Activated CD4-positive, alpha-beta T cell treated with anti-CD3 and anti-CD28 coated beads for 24 hours (primary cell): ENCODE measurements at places on chromosomes 7 and 10.

- no peak for DNase-seq
These were observed 115.4 kb upstream of the ACBD5 start for GRCh38 chr10:27355918-27356573.

DNA sequence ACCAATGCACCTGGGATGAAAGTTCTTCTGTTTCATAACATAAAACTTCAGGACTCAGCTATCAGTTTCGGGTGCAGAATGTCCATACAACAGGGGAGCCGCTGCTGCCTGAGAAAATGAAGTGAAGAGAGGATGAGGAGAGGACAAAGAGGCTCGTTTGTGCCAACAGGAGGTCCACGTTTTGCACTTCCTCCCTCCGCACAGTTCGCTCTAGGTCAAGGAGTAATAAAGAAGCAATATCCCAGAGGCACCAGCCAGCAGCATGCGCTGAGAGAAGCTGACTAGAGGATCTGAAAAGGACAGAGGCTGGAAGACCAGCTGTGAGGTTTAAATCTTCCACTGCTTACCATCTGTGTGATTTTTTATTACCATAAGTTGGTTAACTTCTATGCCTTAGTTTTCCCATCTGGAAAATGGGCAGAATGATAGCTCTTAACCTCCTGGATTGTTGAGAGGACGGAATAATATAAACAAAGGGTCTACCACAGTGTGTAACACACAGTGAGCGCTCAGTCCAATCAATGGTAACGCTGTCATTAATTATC, 709 bp downstream of the GPAM start:
- DNase-seq, result no peak

GRCh38 chr7:82838314-82838713, 324.4 kb downstream of the PCLO start:
- no peak for DNase-seq

GRCh38 chr10:132687893-132688579, 97.9 kb downstream of the NKX6-2 start:
- DNase-seq, result no peak

- DNase-seq, result no peak
These were observed 1139.4 kb downstream of the XPNPEP1 start for GRCh38 chr10:108783897-108784296.

- no peak for DNase-seq
These were observed 598 bp upstream of the AMZ1 start for GRCh38 chr7:2687338-2687869.

DNA sequence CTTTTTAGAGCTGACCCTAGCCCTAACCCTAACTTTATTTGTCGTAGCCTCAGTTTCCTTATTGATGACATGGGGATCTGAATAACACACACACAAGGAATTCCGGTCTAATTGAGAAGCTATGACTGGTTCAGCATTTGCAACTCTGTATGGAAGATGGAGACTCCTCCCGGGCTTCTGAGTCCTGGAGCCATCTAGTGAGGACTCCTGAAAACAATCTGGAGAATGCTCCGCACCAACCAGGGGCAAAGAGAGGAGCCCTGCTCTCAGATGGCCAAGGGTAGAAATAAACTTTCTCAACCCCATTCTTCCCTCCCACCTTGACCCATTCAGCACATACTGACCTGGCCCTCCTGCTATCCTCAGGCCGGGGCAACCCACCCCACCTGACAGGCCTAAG, 26.4 kb downstream of the MBL2 start:
- DNase-seq, result no peak

DNA sequence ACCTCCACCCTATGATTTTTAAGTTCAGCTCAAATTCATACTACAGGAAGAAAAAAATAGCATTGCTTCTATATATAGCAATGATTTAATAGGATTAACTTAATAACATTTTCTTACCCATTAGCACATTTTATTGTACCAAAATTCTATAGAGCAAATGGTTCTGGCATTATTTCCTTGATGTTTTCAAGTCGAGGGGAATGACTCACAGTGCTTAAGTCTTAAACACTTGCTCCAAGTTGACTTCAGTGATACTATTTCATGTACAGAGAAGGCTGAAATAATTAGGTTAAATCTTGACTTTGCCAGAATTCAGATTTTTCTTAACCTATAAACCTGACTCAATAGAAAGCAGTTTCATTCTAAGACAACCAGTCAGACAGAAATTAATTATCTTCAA, 1133.8 kb downstream of the SORCS3 start:
- no peak for DNase-seq

DNA sequence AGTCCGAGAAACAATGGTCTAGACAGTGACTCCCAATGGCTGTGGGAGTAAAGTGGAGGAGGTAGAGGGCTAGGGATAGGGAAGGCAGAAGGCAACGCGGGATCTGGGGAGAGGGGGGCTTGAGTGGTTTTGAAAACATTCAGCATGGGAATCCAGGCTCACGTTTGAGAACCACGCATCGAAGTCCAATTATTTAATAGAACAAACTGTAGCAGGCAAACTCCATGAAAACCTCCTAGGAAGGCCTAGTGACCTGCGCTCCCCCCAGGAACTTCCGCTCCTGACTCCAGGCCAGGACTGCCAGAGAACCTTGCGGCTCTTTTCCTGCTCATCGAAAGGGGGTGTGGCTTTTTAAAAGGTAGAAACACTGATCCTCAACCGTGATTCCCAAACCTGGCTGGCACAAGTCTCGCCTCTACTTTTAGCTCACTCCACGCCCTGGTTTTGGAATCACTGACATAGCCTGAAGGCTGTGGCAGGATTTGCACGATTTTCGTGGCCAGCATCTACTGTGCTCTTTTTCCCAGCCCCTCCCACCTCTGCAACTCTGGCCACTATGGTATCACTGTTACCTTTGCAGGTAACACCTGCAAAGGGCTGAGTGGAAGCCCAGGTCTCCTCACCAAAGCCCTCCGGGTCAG, 43.4 kb downstream of the MYOF start:
- DNase-seq, result no peak

DNA sequence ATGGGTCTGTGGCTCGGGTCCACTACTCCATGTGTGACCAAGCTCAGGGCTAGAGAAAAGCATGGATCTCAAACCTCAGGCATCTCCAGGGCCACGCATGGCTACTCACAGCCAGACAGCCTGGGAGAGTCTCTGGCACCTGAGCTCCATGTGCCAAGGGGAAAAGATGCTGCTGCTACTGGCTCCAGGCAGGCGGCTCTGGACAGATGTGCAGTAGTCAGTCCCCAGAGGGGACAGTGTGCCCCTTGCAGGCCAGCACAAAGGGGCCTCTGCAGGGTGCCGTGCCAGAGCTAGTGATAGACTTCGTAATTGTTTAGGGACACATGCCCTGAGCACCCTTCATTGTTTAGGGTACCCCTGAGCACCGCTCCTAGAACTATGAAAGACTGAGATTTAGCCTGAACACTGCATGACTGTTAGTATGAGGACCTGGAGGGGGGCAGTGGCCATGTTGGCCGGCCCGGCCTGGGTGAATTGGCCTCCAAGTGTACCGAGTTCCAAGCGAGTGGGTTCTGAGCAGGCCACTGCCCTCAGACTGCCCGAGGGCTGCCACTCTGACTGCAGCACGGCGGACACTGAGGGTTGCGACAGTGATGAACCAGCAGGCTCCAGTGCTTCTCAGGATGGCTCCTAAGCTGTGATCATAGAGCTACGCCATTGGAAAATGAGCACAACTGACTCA, 80.7 kb downstream of the TCERG1L start:
- DNase-seq, result no peak

DNA sequence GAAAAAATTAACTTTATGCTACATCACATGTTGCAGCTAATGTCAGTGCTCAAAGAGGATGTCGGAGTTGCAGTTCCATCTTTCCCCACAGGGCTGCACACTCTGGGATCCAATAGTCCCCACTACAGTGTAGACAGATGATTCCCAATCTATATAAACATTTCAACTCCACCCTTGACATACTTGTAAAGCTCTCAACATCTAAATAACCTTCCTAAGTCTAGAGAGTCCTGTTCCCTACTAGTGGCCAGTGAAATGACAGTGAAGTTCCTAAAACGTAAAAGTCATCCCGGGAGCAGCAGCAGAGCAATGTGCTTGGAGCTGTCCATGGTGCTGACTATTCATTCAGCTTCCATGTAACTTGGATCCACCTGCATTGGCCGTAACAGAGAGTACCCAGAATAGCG, 145.1 kb downstream of the GRM8 start:
- no peak for DNase-seq

- no peak for DNase-seq
These were observed 115.7 kb downstream of the TPK1 start for GRCh38 chr7:144720149-144720548.

DNA sequence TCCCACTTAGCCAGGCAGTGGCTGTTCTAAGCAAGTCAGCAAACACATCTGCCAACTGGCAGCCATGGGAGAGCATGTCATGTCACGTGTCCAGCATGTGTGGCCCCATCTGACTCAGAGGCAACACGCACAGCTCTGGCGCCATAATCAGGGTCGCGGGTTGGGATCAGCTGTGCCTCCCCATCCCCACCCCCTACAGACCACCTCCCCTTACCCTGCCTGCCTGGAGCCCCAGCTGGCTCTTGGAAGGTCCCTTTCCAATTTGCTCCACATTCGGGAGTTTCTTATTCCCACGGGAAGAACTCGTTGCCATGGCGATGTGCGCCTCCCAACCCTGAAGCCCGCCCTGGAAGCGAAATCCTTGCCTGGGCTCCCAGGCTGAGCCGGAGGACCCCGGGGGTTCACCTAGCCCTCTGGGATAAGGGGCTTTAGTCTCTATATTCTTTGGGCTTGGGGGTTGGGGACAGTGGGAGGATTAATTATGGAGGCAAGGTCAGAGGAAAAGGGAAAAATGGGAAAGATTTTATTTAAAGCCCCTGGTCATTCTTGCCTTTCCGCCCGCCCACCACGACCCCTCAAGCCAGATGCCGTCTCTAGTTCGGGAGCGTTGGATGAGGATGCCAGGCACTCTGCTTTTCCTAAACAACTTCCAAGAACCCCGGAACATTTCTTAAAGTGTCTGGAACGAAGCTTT, 283.7 kb downstream of the ZEB1 start:
- no peak for DNase-seq

GRCh38 chr7:43799605-43800004, 41.1 kb downstream of the BLVRA start:
- DNase-seq, result no peak

DNA sequence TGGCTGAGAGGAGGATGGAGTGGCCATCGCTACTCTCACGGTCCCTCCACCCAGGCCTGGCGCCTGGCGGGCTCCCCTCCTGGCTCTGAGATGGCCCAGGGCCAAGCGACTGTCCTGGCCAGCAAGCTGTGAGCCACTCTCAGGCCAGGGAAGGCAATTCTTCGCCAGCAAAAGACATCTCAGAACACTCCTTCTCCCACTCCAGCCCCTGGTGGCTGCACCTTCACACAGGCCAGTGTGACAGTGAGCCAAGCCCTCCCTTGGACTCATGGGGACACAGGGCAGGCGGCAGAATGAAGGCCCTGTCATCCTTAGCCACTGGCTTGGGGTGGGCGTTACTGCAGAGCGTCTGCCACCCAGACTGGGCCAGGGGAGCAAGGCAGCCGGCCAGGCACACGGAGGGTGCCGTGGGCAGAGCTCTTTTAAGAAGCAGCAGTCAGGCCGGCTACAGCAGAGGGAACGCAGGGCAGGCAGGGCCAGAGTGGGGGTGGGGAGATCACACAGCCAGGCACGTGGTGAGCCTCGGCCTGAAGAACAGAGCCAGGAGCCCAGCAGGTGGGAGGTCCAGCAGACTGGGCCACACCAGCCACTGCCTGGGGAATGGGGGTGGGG, 14.4 kb downstream of the STK32C start:
- no peak for DNase-seq

GRCh38 chr7:1706721-1707613, 36.9 kb downstream of the ELFN1 start:
- DNase-seq, result no peak

DNA sequence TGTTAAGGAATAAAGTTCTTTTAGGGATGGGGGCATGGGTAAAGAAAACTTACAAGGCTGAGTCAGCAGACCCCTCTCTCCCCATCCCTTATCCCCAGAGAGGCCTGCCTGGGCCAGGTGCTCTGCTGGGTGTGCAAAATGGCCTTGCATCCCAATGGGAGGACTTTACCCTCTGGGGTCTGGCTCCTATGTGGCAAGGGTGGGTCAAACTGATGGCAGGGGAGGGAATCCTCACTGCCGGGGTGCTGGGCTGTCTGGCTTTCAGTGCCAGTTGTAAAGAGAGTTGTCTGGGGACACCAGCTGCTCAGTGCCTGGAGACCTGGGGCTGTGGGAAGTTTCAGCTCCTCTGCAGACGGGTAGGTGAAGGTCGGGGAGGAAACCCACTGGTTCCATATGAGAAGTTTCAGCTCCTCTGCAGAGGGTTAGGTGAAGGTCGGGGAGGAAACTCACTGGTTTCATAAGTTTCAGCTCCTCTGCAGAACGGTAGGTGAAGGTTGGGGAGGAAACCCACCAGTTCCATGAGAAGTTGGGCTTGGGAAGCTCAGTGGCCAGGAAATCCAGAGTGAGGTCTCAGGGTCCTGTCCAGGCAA, 127.2 kb upstream of the PODXL start:
- no peak for DNase-seq

GRCh38 chr7:26460351-26461085, 168.9 kb downstream of the SNX10 start:
- DNase-seq, result no peak

DNA sequence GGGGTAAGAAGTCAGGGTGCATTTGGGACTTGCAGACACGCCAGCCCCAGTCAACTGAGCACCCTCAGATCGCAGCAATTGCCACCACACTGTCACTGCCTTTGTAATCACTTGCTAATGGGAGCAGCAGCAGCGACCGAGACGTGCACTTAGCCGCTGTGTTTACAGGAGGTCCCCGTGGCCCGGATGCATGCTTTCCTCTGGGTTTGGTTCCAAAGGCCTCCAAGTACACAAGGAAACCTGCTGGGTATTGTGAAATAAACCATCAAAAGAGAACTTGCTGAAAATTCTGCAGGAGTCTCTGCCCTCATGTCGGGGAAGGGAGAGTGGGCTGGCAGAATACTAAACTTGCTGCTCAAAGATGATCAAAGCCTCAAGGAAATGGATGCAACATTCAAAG, 341.7 kb downstream of the DNAJB6 start:
- DNase-seq, result no peak

GRCh38 chr10:127426746-127427145, 122.4 kb upstream of the NPS start:
- no peak for DNase-seq

DNA sequence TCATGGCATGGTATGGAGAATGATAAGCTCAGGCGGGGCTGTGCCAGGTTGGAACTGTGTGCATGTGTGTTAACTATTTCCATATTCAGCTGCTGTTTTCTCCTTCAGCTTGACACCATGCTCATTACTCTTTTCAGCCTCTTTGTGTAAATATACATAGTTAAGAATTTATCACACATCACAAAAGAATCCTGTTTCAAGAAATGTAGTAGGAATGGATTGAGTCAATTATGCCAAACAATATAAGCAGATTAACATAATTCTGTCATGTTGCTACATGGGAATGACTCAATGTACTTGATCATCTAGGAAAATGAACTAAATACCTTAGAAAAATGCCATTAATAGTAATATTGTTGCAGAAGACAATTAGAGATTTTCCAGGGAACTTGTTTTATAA, 687.4 kb downstream of the PARD3 start:
- DNase-seq, result no peak

DNA sequence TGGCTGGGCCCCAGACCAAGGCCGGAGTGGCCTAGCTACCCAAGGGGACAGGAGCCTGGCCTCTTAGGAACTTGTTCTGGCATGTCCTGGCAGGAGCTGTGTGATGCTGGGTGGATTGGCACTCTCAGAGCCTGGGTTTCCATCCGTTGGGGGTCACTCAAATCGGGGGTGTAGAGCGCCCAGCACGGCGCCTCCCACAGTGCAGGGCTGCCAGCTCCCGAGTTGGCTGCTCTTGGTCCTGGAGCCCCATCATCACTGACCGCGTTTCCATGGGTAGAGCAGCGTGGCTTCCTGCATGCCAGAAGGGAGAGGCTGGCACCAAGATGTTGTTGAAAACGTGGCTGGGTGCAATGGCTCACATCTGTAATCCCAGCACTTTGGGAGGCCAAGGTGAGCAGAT, 70.3 kb downstream of the UNCX start:
- no peak for DNase-seq
